Regular cardiac myocyte (primary cell): ENCODE measurements at places on chromosomes 4 and X. TPM values are rescaled to one million over a fixed set of nuclear protein-coding genes. Genes with fewer than 3 reads are reported as not detected.

The WDR17 gene
- total RNA-seq, result 0.58 and 1.7 TPM in 2 replicates

The C4orf50 gene
- total RNA-seq, result under 0.01 TPM in 1 of 2 replicates, not detected in the other

The MAOB gene
- under 0.01 and 0.56 TPM in 2 replicates for total RNA-seq

The CABS1 gene
- not detected in 2 replicates for total RNA-seq

The DCAF8L2 gene
- total RNA-seq, result not detected in 2 replicates

The ODAM gene
- not detected in 2 replicates for total RNA-seq
